ENCODE measurements at places on chromosomes 7 and 10.

DNA sequence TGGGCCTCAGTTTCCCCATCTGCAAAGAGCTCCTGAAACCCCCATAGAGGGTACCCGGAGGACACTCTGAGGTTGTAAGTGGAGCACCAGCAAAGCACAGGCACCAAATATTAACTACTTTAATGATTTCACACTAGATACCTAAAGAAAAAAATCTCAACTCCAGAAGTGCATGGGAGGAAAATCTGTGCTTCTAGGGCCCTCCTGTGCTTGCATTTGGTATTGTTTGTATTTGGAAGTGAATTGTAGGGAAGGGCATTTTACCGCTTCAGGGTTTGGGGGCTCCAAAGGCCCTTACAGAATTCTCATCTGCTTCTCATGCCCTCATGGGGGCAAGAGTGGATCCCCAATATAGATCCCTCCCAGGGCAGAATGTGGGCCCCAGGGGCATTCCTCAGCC, 22.4 kb upstream of the DRGX start:
- no peak for DNase-seq

DNA sequence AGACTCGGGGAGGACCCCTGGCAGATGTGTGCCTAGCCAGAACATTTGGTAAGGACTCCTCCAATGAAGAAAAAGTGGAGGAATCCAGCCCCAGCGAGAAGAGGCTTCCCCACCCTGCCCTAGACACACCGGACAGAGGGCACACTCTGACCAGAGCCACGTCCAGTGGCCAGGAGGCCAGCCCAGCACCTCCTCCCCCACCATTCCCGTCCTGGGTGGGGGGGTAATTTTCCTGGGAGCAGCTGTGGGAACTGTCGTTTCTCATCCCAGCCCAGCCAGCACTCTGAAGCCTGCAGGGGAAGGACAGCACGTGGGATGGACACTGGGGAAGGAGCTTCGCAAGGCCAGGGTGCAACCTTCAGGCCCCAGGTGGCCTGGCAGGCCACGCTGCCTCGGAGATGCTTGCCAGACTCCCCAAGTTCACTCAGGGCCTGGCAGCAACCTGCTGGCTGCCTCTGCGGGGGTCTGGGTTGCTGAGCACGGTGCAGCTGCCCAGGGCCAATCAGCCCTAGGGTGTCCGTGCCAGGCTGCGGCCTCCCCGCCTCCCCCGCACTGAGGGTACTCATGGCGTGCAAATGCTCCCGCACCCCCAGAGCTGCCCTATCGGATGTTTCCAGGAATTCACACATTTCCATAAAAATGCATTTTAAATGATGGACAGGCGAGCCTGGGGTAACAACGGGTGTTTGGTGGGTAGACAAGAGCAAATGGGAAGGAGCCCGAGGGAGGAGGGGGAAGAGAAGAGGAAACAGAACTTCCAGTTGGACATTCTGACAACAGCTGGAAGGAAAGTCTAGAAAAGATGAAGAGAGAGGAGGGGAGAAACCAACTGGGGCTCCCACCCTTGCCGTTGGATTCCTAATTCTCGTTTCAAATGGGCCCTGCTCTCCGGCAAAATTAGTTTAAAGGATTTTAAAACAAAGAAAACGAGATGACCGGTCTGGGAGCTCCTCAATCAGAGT, 1.9 kb upstream of the EN2 start:
- no peak for DNase-seq

DNA sequence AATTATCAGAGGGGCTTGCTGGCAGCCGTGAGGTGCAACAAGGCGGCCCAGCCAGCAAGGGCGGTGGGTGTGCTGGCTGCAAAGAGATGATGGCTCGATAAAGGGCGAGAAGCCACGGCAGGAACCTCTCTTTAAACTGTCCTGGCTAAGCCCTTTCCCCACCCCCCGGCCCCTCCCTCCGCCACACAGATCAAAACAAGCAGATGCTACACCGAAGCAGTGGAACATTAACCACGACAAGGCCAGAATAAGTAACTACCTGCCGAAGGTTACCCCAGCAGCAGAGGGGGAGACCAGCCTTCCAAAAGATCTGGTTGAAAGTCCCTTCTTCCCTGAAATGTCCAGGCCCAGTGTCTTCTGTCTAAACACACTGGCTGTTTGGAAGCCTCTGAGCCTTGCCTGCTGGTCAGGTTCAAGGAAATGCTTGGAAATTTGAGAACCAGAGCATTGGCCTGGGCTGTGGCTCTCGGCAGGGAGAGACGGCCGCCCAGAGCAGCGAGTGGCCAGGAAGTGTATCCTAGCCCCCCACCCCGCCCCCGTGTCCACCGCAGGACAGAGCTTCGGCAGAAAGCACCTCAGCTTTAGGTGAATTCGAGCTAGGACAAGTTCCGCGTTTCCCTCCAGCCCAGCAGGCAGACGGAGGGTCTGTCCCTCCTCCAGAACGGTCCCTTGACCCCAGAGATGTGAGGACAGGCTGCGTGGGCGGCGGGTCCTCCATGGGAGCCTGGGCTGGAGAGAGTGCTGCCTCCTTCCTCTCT, 2.1 kb downstream of the FAM20C start:
- DNase-seq: no peak

GRCh38 chr7:94907026-94907810, at the start of gene PPP1R9A:
Gene PPP1R9A (plus strand): TSS chr7:94907594. CDS start chr7:94910114, 2,520 bp downstream.
- no peak for DNase-seq

DNA sequence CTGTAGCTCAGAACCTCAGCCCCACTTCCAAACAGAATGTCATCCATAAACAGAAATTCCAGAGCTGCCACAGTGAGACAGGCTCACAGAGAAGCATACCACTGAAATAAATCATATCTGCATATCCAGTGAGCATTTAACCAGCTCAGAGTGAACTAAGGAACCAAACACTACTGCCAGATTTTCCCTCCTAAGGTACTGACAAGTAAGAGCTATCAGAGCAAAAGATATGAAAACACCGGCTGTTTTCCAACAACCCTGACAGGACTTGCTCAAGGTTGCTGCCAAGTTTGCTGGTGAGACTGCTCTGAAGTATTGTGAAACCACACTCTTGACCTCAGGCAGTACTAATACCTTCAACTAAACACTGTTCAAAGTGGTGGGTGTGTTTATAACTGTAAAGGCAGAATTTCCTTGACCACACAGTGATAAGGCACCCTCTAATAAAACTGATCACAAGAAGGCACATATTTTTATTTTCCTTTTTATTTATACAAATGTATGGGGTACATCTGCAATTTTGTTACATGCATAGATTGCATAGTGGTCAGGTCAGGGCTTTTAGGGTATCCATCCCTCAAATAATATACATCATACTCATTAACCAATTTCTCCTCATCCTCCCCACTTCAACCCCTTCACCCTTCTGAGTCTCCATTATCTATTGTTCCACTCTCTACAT, 18.3 kb downstream of the SGMS1 start:
- DNase-seq: peak; percentile 52

GRCh38 chr10:12634621-12634931, 285.2 kb downstream of the CAMK1D start:
- DNase-seq: no peak

DNA sequence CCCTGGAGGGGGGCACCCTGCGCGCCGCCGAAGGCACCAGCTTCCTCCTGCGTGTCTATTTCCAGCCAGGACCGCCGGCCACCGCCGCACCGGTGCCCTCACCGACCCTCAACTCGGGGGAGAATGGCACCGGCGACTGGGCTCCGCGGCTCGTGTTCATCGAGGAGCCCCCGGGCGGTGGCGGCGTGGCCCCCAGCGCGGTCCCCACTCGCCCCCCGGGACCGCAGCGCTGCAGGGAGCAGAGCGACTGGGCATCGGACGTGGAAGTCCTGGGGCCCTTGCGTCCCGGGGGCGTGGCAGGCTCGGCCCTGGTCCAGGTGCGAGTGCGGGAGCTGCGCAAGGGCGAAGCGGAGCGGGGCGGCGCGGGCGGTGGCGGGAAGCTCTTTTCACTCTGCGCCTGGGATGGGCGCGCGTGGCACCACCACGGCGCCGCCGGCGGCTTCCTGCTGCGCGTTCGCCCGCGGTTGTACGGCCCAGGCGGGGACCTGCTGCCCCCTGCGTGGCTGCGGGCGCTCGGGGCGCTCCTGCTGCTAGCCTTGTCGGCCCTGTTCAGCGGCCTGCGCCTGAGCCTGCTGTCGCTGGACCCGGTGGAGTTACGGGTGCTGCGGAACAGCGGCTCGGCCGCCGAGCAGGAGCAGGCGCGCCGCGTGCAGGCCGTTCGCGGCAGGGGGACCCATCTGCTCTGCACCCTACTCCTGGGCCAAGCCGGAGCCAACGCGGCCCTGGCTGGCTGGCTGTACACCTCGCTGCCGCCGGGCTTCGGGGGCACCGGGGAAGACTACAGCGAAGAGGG, 594 bp downstream of the CNNM1 start:
- DNase-seq: no peak

DNA sequence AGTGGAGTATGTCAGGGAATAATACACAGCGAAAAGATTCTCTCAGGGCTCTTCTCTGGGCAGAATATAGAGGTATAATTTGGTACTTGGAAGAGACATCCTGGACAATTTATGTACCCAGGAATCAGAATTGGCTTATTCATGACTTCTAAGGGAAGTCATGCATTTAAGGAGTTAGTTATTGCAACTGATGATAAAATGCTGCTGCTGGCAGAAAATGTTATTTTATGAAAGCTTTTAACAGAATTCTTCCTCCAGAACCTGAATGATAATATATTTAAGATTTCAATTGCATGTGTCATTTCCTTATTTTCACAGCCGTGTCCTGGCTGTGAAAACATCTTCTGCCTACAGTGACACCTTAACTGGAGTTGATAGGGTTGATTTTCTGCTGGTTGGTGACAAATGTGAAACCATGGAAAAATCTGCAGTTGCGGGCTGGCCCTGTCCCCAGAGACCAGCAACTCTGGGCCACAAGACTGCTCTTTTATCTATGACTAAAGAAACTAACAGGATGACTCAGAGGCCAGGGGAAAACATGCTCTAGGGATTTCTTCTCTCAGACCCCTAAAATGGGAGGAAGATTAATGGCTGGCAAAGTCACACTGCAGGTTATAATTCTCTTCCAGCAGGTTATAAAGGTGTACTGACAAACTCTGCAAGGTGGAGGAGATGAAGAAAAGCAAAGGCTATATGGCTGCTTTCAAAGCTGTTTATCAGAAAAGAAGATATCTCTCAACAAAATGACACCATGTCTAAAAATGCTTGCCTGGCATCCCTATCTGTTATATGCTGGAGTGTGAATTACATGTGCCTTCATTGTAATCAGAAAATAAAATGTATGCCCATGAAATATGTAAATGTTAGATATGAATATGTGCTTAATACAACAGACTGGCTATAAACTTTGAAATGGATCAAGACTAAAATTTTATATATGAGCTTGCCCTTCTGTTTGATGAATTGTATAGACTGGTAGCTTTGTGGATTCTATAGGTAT, 12.1 kb upstream of the TRUB1 start:
- peak; percentile 69 for DNase-seq

DNA sequence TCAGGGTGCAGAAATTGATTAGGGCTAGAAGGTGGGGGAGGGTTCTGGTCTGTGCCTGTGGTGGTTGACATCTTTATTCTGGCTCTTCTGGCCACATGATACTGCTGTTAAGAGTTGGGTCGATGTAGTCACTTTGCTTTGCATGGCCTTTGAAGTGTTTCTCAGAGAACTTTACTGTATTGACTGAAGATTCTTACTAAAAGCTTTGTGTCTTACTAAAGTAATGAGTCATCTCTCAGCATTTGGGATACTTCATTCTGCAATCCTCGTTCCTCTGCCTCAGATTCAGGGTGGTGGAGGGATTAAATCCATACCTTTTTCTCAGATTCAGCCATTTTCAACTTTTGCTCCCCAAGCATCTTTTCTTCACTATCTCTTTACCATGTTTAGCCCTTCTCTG, 38.6 kb downstream of the STEAP4 start:
- DNase-seq: no peak

GRCh38 chr7:149489391-149490024, 8.1 kb downstream of the ZNF746 start:
- DNase-seq: peak; percentile 52

GRCh38 chr10:126686268-126686667, 15.8 kb upstream of the C10orf90 start:
- no peak for DNase-seq

DNA sequence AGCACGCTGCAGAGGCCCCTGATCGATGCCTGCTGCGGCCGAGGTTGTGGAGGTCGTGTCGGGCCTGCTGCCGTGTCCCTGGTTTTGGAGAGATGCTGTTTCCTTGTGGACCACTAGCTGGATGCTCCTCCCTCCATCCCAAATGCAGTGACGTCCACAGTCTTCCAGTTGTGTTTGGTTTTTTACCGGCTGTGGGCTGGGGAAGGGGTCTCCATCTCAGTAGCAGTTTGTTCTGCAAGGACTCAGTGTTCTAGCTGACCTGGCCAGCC, 143.0 kb upstream of the SHH start:
- no peak for DNase-seq

GRCh38 chr10:48302515-48303476, 3.7 kb upstream of the MAPK8 start:
- DNase-seq: no peak

All from hematopoietic multipotent progenitor cell treated with erythropoietin and hydrocortisone succinate and interleukin-3 and kit ligand, for 15 days (in vitro differentiated cells).